Dermis microvascular lymphatic vessel endothelial cell (primary cell): ENCODE measurements at places on chromosomes 2 and 18.

DNA sequence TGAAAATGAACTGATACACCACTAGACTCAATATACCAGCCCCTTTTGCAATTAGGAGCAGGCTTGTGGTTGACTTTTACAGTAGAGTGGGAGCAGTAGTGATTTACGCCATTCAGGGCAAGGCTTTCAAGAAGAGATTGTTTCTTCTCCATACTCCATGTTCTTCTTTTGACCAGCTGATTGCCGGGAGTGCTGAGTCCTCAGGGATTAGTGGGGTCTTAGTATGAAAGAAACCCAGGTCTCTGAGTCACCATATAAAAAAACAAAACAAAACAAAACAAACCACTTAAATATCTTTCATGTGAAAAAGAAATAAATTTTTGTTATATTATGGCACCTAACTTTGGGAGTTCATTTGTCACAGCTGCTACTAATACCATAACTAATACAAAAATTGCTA, 465.6 kb upstream of the TRIB2 start:
- no peak for DNase-seq

DNA sequence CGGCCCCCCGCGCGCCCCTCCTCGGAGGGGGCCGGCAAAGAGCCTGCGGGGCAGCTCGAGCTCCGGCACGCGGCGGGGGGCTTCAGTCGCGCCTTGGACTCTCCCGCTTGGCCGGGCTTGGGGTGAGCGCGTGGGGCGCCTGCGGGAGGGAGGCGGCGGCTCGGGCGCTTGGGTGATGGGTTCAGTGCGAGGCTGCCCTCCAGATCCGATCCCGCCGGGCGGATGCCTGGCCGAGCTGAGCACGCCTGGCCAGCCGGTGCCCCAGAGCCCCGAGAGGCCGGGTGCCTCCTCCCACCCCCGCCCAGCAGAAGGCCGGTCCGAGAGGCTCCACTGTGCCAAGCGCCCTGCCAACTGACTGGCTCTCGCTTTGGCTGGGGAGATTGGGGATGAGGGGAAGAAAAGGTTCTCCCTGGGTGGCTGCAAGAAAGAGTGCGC, 273 bp upstream of the NXPH2 start:
- DNase-seq: no peak

DNA sequence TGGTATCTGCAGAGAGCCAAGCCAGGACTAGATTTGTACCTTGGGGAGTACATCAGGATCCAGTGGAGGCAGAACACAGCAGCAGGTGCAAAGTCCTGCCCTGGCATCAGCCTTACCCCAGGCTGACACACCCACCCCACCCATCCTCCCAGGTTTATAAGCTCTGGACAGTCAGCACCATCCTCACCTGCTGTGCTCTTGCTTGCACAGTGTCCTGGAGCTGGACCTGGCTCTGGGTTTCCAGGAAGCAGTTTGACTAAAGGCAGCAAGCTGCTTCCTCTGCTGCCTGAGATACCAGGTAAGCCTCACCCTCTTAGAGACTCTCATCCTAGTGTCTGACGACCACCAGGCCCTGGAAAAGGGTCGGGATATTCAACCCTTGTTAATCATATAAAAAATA, at the start of gene SULT1C3:
Gene SULT1C3 (plus strand): TSS at position 183 of the 400 bp plus-strand sequence. CDS start 7,227 bp downstream, outside the sequence.
- DNase-seq: no peak

DNA sequence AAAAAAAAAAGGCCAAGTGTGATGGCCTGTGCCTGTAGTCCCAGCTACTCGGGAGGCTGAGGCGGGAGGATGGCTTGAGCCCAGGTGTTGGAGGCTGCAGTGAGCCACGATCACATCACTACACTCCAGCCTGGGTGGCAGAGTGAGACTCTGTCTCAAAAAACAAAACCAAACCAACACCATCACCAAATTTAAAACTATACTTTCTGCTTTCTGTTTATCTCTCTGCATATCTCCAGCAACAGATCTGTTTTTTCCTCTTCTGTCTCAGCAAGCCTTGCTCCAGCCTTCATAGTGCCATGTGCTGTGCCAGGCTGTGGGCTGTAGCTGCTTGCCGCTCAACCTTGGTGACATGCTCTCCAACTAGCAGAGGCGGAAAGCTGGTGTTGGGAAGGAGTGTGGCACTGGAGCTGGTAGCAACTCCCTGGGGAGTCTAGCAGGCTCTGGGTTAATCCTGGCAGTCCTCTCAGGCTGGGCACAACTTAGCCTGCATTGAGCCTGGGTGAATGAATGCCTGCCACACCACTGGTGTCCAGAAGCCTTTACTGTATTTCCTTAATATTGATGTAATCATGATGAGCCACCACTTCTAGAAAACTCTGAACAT, 204.1 kb downstream of the LDLRAD4 start:
- no peak for DNase-seq

- peak; percentile 47 for DNase-seq
Measured at GRCh38 chr2:230400454-230400853, 15.5 kb upstream of the SP100 start.

GRCh38 chr2:101361121-101361520, 26.2 kb downstream of the CREG2 start:
- no peak for DNase-seq

- DNase-seq: no peak
Measured at GRCh38 chr2:185638771-185639170, 99.8 kb upstream of the FSIP2 start.

DNA sequence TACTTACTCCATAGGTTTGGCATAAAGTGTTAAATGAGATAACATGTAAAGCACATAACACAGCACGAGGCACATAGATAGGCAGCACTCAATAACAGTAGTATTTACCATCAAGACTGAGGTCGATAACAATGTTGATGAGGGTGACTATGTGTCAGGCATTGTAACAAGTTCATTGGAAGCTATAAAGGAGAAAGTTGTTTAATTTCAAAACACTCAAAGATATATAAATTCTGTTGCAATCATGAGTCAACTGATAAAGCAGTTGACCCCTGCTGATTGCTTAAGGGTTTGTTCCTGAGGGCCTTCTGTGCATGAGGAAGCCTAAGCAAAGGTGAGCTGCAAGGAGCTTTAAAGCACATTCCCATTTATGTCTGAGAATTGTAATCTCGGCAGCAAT, 760.5 kb downstream of the SATB2 start:
- no peak for DNase-seq

DNA sequence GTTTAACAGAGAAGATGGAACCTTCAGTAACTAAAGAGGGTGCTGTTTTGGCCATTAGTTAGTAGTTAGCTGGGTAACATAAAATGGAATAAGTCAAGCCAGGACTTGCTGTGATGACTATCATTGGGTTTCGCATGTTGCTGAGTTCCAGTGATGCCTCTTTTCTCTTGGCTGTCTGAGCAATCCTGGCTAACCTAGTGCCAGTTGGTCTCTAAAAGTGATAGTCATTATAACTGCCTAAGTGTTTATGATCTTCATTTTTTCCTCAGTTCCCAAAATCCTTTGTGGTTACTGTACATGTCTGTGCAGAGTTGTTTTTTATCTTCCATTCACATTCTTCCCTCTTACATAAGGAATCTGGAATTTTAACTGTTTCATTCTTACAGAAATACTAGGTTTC, 33.4 kb downstream of the WDR43 start:
- no peak for DNase-seq

- DNase-seq: no peak
Measured at GRCh38 chr2:17309181-17309580, 209.1 kb downstream of the RAD51AP2 start.

DNA sequence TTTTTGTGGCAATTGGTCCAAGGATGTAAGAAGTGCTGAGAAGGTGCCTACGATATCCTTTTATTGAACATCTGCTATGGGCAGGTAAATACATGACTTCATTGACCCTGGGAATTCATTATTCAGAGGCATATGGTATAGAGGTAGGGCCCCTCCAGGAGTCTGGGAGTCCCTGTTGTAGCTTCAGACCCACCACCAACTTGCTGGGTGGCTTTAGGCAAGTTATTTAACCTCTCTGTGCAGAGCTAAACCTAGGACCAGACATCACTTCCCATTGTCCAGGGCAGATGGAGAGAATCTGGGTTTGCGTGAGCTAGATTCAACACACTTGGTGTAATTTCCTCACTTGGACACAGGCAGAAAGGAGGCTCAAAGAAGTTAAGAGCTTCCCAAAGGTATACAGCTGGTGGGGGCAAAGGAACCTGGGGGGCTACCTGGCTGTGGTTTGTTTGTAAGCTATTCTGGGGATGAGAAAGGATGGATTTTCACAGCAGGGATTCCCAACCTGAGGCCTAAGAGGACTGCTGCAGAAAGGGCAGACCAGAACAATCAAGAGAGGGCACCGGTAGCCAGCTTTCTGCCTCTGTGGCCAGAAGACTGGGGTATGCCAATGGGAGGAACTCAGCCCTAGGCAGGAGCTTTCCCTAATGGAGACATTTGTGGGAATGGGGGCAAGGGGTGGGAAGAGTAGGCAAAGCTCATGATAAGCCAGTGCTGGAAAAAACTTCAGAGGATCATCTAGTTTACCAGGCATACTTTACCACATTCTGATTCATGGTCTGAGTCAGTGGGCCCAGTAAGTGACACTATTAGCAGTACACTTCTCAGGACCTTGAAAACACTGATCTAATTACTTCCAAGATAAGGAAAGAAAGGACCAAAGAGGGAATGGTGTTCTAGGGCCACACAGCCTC, 102.7 kb upstream of the SMAD2 start:
- DNase-seq: no peak

- no peak for DNase-seq
Measured at GRCh38 chr2:99152199-99152895, 2.4 kb downstream of the TSGA10 start.

DNA sequence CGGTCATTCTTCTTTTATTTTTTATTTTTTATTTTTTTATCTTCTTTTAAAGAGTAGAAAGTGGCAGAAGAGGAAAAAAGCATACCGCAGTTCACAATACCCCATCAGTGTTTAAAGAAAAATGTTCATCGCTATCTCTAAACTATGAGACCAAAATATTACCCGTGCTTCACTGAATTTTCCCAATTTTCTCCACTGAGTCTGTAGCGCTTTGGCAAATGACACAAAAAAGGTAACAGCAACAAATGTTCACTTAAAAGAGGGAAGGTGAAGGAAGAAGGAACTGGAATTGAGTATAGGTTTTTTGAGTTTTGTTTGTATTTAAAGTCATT, 15.1 kb upstream of the RIOK3 start:
- DNase-seq: no peak

GRCh38 chr18:32576296-32576916, 105.7 kb upstream of the GAREM1 start:
- DNase-seq: peak; percentile 35

DNA sequence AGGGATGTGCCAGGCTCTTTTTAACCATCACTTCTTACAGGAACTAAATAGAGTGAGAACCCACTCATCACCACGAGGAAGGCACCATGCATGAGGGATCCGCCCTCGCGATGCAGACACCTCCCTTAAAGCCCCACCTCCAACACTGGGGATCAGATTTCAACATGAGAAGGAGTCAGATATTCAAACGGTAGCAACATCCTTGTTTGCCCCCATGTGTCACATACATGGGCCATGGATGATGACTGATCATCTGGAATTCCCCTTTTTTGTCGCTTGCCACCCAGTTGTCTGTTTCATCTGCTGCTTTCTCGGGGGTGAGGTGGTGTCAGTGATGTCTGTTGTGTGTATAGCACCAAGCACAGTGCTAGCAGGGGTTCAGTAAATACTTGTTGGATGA, 57.9 kb downstream of the NCK2 start:
- no peak for DNase-seq

- no peak for DNase-seq
Measured at GRCh38 chr2:226122041-226122440, 677.6 kb downstream of the IRS1 start.

DNA sequence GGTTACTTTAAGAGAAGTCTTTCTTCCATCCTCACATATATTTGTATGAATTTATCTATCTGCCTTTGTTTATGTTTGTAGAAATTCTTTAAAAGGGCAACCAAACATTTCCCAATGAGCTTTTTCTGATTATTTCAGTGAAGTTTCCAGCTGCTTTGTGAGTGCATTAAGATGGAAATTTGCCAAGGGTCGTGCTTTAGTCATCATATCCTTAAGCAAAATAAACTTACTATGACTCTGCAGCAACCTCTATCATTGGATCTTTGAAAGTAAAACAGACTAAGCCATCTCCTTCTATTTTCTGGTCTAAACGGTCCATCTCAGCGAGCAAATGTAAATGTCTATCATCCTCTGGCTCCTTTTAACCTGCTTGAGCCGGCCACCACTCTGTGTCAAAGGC, 489.3 kb downstream of the SOX11 start:
- no peak for DNase-seq

GRCh38 chr2:98037206-98037605, 41.5 kb upstream of the TMEM131 start:
- DNase-seq: no peak

DNA sequence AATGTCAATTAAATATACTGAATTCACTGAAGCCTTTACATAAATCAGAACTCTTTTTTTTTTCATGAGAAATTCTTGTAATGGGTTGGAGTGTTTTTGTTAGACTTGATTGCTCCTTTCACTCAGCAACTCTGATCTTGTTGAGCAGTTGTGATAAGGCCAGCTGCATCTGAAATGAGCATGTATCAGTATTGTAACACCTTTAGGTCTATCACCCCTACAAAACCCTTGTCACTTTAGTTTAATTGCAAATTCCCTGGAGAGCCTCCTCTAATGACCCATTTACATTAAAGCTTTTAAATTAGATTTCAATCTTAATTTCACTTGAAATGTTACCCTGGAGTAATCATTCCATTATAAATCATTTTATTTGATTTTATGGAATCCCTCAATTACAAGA, 346.8 kb upstream of the TCF4 start:
- no peak for DNase-seq

DNA sequence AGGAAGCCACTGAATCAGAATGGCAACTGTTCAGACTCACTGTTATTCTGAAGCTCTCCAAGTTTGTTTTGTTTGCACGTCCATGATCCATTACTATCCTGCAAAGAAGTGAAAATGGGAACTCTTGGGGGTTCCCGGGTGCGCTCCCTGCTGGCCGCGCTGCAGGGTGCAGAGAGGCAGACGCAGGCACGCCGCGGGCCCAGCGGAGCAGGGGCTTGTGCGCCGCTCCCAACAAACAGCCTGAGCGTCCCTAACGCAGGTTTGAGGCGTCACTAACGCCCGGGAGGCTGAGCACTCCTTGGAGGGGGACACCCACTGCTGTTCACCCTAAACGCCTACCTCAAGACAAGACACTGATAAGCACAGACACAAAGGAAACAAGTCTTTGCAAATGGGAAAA, 14.3 kb upstream of the PIEZO2 start:
- DNase-seq: peak; percentile 61

- no peak for DNase-seq
Measured at GRCh38 chr2:50438259-50438658, 593.7 kb downstream of the NRXN1 start.

- no peak for DNase-seq
Measured at GRCh38 chr2:184945326-184945725, 347.0 kb downstream of the ZNF804A start.

GRCh38 chr2:122739732-122740593, 984.5 kb downstream of the TSN start:
- DNase-seq: no peak

DNA sequence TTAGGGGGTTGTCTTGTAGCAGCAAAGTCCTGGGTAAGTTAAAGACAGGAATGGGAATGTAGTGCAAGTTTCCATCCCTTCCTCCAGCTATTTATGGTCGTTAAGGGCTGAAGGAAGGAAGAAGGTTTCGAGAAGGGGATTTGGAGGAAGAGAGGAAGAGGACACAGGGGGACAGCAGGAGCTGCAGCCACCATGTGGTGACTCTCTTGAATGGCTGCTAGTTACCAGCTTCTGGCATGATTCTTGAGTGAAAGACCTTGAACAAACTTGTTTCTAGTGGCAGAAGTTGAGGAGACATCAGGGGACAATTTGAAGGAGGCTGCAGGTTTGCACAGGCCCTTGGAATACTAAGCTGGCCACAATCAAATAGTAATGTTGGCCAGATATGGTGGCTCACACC, 116.6 kb downstream of the MTX2 start:
- no peak for DNase-seq

- peak; percentile 36 for DNase-seq
Measured at GRCh38 chr2:191678437-191679100, 633 bp downstream of the NABP1 start.
